ENCODE measurements at places on chromosomes 16 and 17.

- no peak for DNase-seq
Measured at GRCh38 chr16:12758670-12759558, 44.8 kb downstream of the CPPED1 start.

GRCh38 chr16:86556576-86556975, 1.5 kb upstream of the MTHFSD start:
- no peak for DNase-seq

DNA sequence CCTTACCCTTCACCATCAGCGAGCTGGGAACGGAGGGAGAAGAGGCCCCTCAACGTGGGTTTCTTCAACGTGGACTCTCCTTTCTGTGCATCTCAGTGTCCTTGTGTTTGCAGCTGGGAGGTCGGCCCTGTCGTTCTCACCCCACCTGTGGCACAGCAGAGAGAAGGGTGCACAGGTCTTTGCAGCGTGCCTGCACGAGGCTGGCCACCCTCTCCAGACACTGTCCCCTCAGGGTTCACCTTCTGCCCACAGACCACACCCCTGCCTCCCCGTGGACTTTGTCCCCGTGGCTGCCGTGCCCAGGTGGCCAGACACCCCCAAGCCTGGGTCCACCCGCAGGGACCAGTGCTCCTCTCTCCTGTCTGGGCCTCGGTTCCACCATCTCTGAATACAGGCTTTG, 7.3 kb upstream of the WDR45B start:
- DNase-seq: no peak

- DNase-seq: no peak
Measured at GRCh38 chr17:76956846-76957540, 88.8 kb downstream of the MGAT5B start.

- DNase-seq: no peak
Measured at GRCh38 chr16:3716831-3717234, 491 bp downstream of the TRAP1 start.

- DNase-seq: no peak
Measured at GRCh38 chr16:4803401-4803844, 990 bp upstream of the ROGDI start.

DNA sequence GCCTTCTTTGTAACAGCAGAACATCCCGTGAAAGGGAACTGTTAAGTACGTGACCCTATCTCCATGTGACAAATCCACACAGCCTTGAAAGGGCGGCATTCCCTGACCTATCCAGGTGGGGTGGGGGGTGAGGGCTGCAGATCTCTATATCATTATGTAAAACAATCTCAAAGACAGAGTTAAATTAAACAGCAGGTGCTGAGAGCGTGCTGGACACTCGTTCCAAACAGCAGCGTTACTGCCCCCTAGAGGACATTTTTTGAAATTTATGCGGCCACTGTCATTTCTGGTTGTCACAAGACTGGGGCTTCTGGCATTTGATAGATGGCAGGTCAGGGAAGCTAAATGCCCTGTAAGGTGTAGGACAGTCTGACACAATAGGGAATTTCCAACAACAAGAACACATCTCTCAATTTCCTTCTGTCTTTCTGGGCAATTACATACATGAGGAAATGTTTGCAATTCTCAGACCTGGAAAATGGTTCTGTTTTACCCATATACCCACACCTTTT, 6.7 kb upstream of the SLC25A39 start:
- peak; percentile 74 for DNase-seq

GRCh38 chr17:8643855-8644506, 13.5 kb upstream of the MYH10 start:
- DNase-seq: no peak

DNA sequence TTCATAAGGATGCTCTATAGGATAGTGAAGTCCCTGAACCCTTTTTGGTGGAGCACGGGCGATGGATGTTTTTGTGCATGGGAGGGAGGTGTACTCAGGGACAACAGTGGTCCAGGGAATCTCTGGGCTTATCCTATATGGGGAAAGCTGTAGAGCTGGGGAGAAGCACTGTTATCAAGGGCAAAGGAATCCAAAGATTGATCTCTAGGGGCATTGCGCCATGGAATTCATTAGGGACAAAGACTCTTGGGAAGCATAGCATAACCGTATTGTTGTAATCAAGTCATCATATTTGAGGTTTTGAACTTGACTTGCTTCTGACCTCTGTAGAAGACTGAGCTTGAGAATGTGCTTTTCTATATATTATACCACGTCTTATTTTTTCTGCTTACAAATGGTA, 172.9 kb upstream of the ZFHX3 start:
- no peak for DNase-seq

GRCh38 chr16:78127130-78127529, 27.7 kb downstream of the WWOX start:
- DNase-seq: no peak

- DNase-seq: no peak
Measured at GRCh38 chr17:76153640-76154039, 12.6 kb upstream of the FOXJ1 start.

GRCh38 chr16:12089492-12090150, 113.1 kb downstream of the SNX29 start:
- DNase-seq: peak; percentile 38

GRCh38 chr17:33085256-33085655, 93.6 kb downstream of the SPACA3 start:
- no peak for DNase-seq

DNA sequence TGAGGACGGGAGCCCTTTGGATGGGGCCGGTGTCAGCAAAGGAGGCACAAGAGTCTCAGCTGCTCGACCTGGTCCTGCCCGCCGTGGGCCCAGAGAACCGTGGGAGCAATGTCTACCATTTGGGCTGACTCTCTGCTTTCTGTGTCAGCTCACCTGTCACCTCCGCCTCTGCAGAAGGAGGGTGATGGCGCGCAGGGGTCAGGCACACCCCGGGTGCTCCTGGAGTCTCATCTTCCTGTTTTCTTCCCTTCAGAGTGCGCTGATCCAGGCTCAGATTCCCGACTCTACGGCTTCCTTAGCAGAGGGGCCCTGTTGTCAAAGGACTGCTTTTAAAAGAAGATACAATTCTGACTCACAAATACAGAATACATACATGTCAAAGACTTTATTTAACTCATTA, 167.1 kb downstream of the BANP start:
- DNase-seq: no peak

DNA sequence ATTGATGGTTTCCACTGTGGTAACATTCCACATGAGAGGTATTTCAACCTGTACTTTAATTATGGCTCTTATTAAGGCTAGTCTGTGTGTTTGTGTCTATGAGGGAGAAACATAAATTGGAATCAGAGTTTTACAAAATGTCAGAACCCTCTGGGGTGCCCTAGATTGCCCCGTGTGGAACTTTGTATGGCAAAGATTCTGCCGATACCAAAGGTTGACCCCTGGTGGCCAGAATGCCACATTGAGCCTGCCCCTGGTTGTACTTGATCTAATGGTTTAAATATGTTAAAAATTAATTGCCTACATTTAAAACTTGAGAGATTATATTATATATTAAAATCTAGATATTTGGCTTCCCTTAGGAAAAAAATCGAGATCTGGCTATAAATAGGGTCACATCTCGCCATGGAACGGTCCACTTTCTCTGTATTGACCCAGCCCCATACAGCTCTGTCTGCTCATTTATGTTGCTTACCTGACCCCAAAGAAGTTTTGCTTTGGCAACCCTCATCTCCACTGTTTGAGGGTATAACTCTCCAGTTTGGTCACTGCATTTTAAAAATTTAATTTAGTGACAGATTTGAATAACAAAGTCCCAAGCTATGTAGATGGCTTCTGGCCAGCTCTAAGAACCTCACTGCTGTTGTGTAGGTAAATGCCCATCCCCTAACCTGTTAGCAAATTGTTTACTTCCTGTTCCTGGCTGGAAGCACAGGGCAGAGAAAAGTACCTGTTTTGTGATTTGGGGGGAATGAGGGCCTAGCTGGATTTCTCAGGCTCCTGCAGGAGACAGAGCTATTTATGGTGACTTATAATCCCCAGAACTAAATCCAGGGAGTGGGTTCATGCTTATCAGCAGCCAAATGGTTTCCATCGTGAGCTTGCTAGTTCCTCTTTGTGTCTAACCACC, 95.0 kb downstream of the PLCG2 start:
- no peak for DNase-seq

GRCh38 chr17:19019041-19019941, 14.7 kb upstream of the FAM83G start:
- DNase-seq: no peak

GRCh38 chr16:85417156-85417860, 195.8 kb upstream of the GSE1 start:
- DNase-seq: no peak

DNA sequence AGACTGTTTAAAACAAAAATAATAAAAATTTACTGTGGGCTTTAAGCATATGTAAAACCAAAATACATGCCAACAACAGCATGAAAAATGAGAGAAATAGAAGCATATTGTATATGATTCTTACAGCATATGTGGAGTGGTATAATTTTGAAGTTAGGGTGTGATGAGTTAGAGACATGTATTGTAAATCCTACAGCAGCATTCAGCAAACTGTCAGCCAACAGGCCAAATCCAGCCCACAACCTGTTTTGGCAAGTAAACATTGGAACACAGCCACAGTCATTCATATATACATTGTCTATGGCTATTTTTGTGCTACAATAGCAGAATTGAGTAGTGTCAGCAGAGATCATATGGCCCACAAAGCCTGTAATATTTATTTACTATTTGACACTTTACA, 42.3 kb downstream of the ZNF18 start:
- no peak for DNase-seq

DNA sequence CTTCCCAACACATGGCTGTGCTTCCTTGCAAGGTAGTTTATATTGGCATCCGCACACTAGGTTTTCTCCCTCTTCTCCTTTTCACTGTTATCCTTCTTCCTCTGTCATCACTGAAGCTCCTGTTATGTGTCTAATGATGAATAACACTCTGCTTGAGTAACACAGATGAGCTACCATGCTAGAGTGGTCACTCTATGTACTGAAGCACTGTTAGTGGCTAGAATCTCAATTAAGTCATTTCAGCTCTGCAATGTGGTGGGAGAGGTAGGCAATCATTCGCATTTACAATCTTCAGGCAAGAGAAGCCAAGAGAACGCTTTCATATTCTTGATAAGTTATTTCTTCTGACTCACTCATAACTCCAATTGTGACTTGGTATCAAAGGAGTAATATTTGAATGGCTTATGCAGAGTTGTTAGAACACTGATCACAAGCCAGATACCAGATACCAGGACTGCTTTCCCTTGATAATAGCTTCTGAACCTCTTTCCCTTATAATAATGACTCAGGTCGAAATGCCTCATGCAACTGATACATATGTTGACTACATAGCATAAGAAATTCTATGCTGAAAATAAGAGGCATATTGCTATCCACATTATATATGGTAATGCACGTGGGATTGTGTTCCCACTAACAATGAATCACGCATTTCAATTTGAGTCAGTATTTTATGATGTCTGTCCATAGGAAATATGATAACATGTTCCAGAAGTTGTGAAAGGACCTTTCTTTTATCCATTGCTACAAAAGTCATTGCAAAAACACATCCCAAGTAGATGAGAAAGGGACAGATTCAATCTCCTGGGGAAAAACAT, 158.0 kb upstream of the HS3ST3A1 start:
- no peak for DNase-seq

DNA sequence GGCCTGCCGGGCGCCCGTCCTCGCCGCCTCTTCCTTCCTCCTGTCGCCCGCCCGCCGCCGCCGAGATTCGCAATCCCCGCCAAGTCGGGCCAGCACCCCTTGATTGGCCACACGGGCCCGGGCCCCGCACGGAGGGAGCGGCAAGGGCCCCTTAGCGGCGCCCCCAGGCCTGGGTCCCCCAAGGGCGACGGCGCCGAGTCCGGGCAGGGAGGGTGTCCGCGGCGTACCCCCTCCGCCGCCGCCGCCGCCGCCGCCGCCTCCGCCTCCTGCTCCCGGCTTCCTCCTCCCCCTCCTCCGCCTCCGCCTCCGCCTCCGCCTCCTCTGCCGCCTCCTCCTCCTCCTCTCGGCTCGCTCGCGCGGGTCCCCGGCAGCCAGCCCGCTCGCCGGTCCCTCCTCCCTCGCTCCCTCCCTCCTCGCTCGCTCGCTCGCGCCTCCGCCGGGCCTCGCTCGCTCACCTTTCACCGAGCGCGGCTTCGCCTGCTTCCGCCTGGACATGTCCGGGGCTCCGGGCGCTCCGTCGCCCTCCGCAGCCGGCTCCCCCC, 561 bp downstream of the ZNF423 start:
- peak; percentile 47 for DNase-seq

- DNase-seq: no peak
Measured at GRCh38 chr16:23739516-23739915, 15.3 kb upstream of the CHP2 start.

- no peak for DNase-seq
Measured at GRCh38 chr16:83623091-83623730, 184.6 kb upstream of the HSBP1 start.

- DNase-seq: no peak
Measured at GRCh38 chr16:27048316-27048715, 18.4 kb upstream of the C16orf82 start.

- DNase-seq: no peak
Measured at GRCh38 chr16:66304961-66305360, 61.5 kb upstream of the CDH5 start.

DNA sequence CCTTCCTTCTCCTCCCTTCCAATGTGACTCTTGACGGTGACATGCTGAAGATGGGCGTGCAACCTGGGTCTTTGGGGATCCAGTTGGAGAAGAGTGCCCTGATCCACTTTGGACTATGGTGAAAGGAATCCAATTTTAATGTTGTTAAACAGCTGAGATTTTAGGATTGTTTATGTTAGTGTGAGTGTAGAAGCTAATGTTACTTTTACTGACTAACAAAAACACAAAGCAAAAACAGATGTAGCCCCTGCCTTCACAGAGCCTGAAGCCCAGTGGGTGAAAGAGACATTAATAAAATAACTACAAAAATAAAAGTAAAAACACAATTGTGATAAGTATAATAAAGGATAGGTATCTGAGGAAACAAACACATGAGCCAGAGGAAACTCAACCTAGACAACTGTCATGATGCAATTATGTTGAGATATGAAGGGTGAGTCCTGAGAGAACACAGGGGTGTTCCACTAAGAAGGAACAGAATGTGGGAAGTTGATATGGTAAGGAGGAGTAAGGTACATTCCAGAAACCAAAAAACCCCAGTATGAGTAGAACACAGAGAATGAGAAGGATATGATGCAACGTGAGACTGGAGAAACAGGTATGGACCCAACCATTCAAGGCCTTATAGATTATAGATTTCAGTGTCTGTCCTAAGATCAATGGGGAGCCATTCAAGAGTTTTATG, 115.1 kb upstream of the PMFBP1 start:
- no peak for DNase-seq

GRCh38 chr16:84382396-84382795, 14.1 kb downstream of the ATP2C2 start:
- DNase-seq: no peak

- DNase-seq: no peak
Measured at GRCh38 chr17:29155966-29156338, 24.2 kb downstream of the MYO18A start.

- DNase-seq: no peak
Measured at GRCh38 chr17:29645515-29646051, 22.9 kb upstream of the CORO6 start.

- no peak for DNase-seq
Measured at GRCh38 chr17:30449480-30449879, 27.7 kb upstream of the GOSR1 start.

GRCh38 chr16:68737046-68737729, at the start of gene CDH1:
CDH1 (plus strand) TSS chr16:68737292; CDS start chr16:68737416, 124 bp downstream.
- no peak for DNase-seq
